ENCODE measurements at places on chromosomes 16 and 17. TPM values are rescaled to one million over a fixed set of nuclear protein-coding genes. Genes with fewer than 3 reads are reported as not detected.

GRCh38 chr16:23286131-23286532 lies 16.0 kb upstream of the SCNN1B start:
- no peak for DNase-seq

GRCh38 chr17:4433515-4434031 lies at the start of gene SPNS3:
Gene SPNS3, plus strand, starts transcription at chr17:4433940. Its CDS starts 28 bp downstream, at chr17:4433968.
- DNase-seq: peak; percentile 85

DNA sequence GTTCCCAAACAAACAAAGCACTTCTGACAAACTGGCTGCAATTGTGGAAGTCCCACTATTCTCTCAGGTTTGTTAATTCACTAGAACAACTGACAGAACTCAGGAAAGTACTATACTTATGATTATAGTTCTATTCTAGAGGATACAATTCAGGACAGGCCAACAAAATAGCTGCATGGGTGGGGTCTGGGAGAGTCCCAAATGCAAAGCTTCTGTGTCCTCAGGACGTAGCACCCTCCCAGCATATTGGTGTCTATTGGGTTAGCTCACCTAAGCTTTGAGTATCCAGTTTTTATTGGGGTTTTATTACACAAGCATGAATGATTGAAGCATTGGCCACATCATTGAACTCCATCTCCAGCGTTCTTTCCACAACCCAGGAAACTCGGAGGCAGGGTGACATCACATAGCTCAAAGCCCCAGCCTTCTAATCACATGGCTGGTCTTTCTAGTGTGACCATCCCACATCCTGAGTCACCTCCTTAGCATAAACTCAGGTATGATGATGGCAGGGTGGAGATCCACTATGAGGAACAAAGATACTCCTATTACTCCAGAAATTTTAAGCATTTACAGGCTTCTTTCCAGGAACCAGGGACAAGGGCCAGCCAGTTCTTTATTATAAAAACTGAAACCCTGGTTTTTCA lies 43.9 kb upstream of the CCNF start:
- no peak for DNase-seq

CCL5 gene
- 973 TPM for total RNA-seq

ACSM3 gene
- total RNA-seq: 9.4 TPM

DNA sequence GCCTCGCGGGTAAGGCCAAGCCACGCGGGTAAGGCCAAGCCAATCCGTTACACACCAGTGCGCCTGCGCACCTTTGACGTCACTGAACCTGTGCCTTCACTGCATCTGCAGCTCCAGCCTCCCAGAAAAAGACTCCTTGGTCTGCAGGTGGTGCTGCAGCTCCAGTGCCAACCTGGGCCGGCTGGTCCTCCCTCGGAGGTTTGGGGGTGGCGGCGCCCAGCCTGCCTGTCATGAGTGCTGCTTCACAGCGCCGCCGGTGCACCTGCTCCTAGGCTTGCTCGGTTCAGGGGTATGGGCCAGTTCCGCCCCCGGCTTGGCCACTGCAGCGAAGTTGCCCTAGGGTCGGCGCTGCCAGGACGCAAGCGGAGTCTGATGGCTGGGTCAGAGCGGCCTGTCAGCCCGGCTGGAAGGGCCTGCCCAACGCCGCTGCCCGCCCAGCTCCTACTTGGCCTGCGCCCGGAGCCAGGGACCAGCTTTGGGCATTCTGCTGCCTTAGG lies 146.6 kb downstream of the USP22 start:
- DNase-seq: peak; percentile 52
